ENCODE measurements at places on chromosomes 2 and 18. TPM values are rescaled to one million over a fixed set of nuclear protein-coding genes. Genes with fewer than 3 reads are reported as not detected.

Gene ABCG5
- total RNA-seq: not detected

Gene KCNG2
- total RNA-seq: not detected

DNA sequence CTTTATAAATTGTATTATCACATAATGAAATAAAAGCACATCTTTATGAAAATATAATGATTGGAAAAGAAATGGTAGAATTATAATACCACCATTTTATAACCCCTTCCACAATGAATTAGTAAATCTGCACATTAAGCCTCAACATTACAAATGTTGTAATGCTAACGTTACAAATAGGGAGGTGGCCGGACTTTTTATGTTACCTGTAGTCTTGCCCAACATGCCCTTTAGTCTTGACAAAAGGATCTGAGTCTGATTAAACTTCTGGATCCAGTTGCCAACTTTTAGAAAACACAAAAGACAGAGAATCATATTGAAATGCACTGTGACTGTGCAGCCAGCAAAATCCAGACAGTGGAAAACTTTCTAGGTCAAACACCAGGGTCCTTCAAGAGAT, 617.3 kb downstream of the KCNJ3 start:
- DNase-seq: no peak
- H3K36me3 ChIP-seq: no peaks in the 10 kb centered on the region
- no peaks in the 10 kb centered on the region for H3K4me1 ChIP-seq

GRCh38 chr2:137969876-137970275, 5.6 kb downstream of the HNMT start:
- DNase-seq: no peak
- peaks cover 20% of the 10 kb centered on the region for H3K4me1 ChIP-seq
- no peaks in the 10 kb centered on the region for H3K27me3 ChIP-seq
- no peak overlapping the region for H3K27ac ChIP-seq
- H3K36me3 ChIP-seq: no peaks in the 10 kb centered on the region

Gene CCDC178
- total RNA-seq: 10.8 TPM
